ENCODE measurements at places on chromosomes 13 and 19.

GRCh38 chr13:30832845-30833332 is 73.2 kb upstream of the MEDAG start:
- DNase-seq = no peak

DNA sequence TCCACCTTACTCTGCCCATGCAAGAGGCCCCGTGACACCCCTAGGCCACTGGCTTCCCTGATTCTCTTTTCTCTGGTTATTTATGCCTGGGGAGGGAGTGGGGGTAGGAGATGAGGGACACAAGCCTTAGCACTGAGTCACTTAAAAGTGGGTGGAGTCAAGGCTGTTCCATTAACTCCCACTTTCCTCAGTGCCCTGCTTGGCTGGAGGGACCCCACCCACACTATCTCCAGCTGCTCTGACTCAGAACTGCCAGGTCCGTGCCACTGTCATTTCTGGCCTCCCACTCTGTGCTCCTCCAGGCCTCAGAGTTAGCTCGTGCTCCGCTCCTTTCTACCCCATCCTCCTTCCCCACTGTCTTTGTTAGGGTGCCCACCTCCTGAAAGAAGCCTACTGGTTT is 113.4 kb upstream of the UQCRFS1 start:
- no peak for DNase-seq

GRCh38 chr19:30710721-30711120 is 338.5 kb downstream of the ZNF536 start:
- no peak for DNase-seq

DNA sequence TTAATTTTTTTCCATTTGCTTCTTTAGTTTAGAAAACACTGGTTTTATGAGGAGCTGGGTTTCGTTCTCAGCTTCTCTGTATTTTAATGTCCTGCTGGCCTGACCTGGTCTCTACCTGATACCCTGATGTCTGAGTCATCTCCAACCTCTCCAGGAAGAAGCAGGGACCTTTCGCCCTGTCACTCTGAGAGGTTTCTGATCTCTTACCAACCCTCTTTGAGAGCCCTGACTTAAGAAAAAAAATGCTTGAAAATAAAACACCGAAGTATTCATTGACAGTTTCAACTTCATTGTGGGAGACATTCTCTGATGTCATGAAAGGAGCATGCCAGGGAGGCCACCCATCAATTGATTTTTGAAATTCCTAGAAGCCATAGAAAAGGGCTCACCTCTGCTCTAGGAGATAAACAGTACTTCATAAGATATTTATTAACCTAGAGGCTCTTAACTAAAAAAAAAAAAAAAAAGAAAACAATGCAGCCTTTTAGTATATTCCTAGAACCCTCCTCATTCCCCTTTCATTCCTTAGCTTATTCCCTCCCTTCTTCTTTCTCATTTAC is 234.8 kb downstream of the ENOX1 start:
- DNase-seq = no peak

- no peak for DNase-seq
Observed at GRCh38 chr13:100810481-100810880, 135.9 kb upstream of the TMTC4 start.

- DNase-seq = no peak
Observed at GRCh38 chr13:66558506-66558905, 671.6 kb downstream of the PCDH9 start.

DNA sequence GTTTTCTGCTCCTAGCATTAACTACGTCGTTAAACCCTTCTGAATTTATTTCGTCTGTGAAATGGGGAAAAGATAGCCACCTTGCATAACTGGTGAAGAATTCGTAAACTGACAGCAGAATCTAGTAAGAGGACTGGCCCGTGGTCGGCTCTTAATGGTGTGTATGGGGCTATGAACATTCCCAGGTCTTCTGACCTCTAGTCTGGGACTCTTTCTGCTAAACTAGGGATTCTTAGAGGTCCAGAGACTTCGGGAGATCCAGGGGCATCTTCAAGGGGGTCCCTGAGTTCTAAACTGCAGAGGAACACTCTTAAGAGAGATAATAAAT is 231.1 kb upstream of the SERP2 start:
- no peak for DNase-seq

GRCh38 chr19:41136636-41137455 is 22.6 kb downstream of the CYP2F1 start:
- no peak for DNase-seq

DNA sequence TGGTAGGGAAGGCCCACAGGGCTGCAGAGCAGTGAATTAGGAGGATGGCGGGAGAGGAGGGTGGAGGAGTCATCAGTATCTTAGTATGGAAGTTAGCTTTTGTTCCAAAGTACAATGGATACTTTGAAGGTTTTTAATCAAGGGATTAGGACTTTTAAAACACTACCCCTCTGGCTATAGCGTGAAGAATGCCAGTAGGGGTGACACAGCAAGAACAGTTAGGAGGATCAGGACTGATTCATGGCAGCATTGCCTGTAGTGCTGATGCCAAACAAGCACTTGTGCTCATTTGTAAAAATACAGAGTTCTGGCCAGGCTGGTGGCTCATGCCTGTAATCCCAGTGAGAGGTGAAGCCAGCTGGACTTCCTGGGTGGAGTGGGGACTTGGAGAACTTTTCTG is 46.2 kb downstream of the SKA3 start:
- no peak for DNase-seq

DNA sequence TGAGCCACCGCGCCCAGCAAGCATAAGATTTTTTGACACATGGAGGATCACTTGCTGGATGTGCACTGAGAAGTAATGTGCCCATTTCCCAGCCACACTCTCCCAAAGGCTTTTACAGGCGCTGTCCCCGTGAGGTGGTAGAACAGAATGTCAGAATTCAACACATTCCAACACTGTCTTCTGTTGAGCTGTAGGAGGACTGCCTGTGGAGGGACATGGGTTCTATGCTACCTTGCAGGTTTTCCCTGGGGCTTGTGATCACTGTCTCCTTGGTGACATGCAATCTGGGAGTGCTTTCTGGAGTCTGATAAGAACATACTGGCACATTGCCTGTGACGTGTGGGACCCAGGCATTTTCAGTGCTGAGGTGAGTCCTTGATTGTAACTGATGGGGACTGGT is 38.5 kb downstream of the DPRX start:
- DNase-seq = no peak

DNA sequence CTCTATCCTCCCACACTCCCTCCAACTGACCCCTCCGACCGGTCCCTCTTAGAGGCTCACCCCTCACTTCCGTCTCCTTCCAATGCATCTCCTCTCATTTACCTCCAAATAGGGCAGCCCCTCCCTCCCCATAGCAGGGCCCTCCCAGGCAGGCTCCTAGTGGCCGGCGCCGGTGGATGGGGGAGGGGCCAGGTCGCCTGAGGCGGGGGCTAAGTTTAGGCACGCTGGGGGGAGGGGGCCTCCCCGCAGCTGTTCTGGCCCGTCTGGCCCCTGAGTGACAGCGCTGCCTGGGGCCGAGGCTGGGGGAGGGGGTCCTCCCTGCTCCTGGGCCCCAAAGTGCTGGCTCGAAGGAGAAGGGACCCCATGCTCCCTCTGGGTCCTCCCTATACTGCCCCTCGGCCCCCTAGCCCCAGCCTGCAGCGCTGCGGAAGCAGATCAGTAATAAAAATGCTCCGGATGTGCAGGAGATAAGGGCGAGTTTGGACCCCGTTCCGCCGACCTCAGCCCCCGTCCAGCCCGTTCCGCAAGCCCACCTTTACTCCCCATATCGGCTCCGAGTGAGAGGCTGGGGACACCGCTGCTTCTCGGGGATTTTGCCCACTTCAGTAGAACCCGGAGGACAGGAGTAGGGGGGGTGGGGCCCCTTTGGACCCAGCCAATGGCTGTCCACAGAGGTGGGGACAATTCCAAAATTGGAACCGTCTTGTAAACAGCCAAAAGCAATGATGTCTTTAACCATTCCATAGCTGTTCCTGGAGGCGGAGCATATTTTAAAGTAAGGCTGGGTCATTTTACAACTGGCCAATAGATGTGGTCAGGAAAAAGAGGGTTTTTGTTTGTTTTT is 4.0 kb downstream of the RTN2 start:
- DNase-seq = peak; percentile 88

- peak; percentile 43 for DNase-seq
Observed at GRCh38 chr19:517721-518597, 10.7 kb downstream of the TPGS1 start.

DNA sequence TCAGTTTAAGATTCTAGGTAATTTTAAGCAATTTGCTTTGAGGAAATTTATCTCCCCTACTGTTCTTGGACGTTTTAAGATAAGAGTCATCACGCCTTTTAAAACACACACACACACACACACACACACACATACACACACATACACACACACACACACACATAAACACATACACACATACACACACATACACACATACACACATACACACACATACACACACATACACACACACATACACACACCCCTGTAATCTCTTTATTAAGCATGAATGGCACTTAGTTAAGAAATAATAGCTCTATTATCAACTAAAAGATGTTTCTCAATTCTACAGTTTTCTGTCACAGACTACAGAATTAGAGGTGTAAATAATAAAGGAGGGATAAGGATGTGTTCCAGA is 49.2 kb downstream of the EFNB2 start:
- DNase-seq = no peak

DNA sequence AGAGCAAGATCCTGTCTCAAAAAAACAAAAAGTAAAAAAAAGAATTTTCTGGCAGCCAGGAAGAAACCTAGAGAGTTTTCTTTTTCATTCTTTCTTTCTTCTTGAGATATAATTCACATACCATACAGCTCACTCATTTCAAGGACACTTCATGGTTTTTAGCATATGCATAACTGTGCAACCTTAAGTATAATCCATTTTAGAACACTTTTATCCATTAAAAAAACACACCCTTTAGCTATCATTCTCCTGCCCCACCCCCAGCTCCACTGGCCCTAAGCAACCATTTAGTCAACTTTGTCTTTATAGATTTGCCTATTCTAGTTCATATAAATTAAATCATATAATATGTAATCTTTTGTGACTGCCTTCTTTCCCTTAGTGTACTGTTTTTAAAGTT is 8.1 kb upstream of the IPO5 start:
- DNase-seq = no peak

GRCh38 chr13:111536075-111536642 is 215.7 kb downstream of the TEX29 start:
- DNase-seq = no peak

GRCh38 chr13:27827646-27828045 is 35.4 kb downstream of the GSX1 start:
- DNase-seq = no peak

- DNase-seq = no peak
Observed at GRCh38 chr19:6822311-6822670, 49.8 kb downstream of the VAV1 start.

DNA sequence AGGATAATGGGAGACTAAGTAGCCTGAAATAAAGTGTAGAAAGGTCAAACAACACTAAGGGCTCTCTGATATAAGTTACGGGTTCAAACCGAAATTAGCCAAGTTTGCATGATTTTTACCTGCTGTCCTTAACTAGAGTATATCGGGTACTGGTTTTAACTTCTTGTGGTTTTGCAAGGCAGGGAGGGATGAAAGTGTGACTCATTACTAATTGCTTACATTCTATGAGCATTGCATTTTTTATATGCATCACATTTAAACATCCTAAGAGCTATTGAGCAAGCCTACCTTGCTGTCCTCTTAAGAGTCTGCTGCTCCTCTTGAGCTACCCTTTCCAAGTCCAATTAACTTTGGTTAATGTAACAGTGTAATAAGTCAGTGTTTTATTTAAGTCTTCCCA is 415.4 kb downstream of the SLITRK5 start:
- DNase-seq = no peak
